ENCODE measurements at places on chromosomes 11 and 22.

DNA sequence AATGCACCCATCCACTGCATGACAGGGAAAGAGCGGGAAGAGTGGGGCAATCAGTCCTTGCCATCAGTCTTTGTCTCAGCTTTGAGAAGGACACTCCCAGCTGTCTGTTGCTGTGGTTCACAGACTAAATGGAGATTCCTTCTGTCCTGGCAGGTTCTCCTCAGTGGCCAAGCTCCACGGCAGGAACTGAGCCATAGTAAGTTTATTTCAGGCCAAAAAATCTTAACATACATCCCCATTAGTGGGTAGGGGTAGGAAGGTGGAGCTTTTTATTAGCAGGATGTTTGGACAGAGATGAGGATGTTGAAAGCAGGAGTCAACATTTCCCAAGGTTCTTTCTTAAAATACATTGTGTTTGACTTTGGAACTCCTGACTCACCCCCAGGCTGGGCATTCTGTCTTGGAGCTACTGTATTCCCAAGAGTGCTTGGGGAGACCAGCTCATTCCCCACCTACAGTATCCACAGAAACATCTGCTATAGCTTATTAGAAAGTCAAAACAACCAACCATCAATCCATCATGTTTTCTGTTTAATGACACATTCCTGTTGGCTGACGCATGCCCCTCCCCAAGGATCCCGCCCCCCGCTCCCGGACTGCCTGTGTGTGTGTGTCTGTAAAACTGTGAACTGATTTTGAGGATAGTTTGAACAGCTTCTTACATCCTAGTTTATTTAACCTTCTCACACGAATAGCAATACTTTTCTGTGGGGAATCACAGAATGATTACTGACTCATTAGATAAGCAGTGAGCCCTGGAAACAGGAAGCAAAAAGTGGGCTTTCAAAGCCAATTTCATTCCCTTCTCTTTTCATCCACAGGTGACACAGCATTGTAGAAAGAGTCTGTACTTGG is 109.5 kb downstream of the CCDC81 start:
- DNase-seq = no peak

DNA sequence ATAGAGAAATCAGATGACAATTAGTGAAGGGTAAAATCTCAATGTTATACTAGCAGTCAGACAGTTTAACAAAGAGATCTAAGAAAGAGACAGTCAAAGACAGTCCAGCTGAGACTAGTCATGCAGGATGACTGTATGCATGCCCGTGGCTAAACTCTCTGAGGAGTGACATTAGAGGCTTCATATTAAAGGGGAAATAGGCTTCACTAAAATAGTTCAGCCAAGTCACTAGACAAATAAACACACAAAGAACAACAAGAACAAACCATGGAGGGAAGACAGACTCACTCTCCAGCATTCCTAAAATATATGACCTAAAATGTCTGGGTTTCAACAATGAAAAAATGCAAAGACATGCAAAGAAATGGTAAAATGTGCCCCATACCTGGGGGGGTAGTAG is 18.6 kb upstream of the APLNR start:
- no peak for DNase-seq

DNA sequence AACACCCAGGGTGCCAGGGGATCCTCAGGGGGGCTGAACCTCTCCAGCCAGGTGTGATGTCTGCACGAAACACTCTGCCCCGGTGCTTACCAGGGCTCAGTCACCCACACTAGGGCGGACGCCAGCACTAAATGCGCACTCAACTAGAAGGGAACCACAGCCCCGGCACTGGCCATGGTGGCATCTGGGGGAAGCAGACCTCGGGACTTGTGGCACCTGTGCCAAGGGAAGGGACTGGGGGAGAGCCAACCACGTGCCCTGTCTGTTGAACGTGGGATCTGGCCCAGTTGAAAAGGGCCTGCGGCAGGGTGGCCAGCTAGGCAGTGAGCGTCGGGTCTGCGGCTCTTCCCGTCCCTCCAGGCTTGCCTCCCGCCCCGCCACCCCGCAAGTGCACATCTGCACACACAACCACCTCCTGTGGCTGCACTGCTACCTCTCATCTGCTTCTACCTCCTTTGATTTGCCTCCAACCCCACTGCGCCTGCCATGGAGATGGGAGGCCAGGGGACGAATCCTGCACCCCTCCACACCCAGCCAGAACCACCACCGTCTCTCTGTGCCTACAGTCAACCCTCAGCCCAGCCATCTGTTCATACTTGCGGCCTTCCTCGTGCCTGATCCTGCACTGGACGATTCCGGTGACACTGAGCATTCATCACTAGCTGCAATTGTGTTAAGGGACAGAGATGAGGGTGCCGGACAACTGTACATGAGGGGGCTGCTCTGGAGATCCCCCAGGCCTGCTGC is 15.0 kb upstream of the MOB2 start:
- DNase-seq = no peak

- no peak for DNase-seq
Measured at GRCh38 chr11:130109386-130109785, 39.7 kb downstream of the APLP2 start.

DNA sequence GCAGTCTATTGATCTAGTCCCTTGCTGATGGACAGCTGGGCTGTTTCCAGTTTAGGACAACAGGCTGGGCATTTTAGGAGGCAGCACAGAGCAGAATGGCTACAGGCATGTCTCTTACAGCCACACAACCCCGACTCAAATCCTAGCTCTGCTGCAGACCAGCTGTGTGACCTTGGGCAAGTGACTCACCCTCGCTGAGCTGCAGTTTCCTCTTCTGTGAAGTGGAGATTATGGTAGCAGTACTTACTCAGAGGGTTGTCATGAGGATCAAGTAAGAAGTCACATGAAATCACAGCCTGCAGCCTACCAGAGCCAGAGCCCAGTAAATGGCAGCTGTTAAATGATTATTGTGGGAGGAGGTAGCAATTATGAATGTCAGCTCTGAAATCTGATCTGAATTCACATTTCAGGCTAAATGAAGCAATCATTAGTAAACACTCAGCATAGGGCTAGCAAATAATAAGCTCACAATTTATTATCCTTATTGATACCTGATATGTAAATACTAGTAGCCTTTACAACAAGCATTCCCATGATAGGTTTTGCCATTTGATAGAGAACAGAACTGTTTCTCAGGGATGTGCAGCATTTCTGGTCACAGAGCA is 58.9 kb downstream of the MYEOV start:
- no peak for DNase-seq

GRCh38 chr11:36365907-36366306 is 69.8 kb downstream of the PRR5L start:
- no peak for DNase-seq

DNA sequence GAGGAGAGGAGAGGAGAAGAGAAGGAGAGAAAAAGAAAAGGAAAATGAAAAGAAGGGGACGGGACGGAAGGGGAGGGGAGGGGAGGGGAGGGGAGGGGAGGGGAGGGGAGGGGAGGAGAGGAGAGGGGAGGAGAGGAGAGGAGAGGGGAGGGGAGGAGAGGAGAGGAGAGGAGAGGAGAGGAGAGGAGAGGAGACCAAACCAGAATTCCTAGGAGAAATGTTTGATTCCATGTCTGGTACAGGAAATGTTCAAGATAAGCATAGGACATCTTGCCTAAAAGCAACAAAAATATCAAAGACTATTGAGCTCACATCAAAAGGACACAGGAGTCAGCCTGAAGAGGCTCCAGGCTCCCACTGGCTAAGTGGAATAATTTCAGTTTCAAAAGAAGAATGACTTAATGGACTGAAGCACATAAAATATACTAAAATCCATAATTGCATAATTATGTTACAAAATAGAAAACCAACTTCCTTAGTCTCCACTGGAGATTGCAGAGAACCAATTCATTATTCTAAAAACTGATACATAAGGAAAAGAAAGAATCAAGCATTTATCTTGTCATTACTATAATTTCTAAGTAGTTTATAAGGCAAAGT is 101.1 kb upstream of the APOA1 start:
- DNase-seq = no peak

DNA sequence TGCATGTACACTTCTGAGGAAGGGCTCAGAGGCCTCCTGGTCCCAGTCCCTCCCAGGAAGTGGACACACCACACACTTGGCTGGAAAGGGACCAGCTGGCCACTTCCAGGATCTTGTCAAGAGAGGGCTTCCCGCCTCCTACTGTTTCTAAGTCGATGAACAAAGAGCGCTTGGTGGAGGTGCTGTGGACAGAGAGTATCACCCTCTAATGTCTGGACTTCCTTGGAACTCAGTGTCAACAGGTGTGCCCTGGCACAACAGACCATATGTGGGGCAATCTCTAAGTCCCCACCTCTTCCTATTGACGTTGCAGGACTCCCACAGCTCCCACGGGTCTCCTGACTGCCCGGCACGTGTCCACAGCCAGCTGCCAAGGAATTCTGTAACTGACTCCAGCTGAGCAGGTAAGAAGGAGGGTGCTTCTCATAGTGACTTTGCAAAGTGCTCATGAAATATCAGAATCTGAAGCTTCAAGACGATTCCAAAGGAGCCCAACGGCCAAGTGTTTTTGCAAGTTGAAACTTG is 16.1 kb downstream of the POU2AF1 start:
- DNase-seq = no peak

DNA sequence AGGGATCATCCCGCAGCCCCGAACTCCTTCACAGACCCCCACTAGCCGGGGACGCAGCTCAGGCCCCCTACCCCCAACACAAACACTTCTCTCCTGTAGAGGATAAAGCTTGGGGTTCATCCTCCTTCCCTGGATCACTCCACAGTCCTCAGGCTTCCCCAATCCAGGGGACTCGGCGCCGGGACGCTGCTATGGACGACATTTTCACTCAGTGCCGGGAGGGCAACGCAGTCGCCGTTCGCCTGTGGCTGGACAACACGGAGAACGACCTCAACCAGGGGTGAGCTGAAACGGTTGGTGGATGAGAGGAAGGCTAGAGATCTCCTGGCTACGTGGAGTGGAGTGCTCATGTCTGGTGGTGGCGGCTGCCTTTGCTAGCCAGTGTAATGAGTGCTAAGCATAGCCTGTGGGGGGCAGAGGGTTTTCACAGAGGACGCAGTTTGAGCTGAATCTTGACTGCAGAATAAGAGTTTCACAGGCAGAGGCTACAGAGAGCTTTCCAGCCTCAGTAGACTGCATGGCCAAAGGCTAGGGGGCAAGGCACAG is 580 bp downstream of the ILK start:
- DNase-seq = peak; percentile 44

- no peak for DNase-seq
Measured at GRCh38 chr11:34749666-34750659, 129.1 kb downstream of the EHF start.

- no peak for DNase-seq
Measured at GRCh38 chr11:85269109-85269508, 358.0 kb downstream of the DLG2 start.

DNA sequence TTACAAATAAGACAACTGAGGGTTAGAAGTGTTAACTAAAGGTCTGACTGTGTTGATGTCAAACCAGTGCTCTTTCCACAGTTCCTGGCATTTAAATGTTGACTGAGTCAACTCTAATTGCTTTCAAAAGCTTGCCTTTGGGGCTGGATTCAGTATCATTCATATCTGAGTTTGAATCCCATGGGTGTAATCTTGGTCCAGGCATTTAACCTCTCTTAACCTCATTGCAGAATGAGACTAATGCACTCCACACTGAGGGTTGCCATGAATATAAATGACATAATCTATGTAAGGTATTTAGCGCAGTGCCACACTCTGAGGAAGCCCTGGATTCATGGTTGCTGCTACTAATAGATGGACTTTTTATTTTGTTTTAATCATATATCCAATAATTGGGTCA is 274.3 kb downstream of the DDX10 start:
- no peak for DNase-seq

DNA sequence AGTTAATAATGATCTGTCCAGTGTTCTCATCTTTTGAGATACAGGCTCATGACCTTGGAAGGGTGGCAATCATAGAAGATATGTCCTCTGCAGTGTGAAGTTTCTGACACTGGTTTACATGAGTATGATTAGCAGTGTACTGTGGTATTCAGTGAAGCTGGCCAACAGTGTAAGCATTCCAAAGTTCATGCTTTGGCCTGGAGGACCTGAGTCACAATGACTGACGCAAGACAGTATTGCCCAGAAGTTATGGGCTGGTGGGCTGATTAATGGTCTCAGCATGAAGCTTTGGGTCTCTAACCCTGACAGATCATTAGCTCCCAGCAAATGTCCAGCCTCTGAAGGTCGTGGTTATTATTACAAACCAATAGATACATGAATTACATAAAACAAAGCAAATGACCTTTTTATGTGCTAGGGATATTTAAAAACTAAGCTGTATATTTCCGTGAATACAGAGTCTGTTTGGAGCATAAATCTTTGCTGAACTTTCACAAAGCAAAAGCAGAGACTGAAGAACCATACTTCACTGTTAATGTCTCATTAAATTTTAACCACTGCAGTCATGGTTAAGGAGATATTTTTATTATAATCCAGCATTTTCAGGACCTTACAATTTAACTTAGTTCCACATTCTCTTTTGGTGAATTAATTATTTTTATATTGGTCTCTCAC is 28.3 kb upstream of the USP47 start:
- no peak for DNase-seq

DNA sequence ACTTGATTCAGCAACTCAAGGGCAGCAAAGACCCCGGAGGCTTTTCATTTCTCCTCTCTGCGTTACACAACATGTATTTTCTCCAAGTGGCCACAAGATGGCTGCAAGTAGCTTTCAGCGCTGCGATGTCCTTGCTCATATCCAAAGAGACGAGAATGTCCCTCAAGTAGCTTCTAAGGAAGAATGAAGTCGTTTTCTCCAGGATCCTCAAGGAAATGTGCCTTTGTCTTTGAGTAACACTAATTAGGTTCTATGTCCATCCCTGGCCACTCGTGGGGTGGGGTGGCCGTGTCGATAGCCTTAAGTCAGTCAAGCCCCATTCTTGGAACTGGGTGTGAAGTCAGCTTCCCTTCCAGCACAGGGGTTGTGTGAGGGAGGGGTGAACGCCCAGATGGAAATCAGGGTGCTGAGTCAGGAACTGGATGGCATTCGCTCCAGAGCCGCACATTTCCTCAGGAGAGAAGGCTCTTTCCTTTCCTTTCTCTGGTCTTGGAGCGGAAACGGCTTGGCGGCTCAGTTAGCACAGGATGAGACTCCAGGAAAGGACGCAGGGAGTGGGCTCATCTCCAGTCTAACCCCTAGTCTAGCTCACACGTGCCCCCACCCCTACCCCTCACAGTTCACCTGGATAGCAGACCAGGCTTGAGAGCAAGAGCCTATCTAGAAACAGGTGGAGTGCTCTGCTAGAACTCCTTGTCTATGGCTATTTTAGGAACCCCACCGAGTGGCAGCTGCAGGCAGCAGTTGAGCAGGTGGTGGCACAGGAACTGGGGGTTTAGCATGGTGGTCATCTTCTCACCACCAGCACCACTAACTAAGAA is 44.3 kb downstream of the NNMT start:
- peak; percentile 17 for DNase-seq

Data from activated T-cell treated with anti-CD3 and anti-CD28 coated beads for 1 hour (primary cell).